Activated CD8-positive, alpha-beta memory T cell treated with anti-CD3 and anti-CD28 coated beads, Interleukin-2, amount 50 U/mL, for 4 hours (primary cell): ENCODE measurements at places on chromosomes 6 and 20.

DNA sequence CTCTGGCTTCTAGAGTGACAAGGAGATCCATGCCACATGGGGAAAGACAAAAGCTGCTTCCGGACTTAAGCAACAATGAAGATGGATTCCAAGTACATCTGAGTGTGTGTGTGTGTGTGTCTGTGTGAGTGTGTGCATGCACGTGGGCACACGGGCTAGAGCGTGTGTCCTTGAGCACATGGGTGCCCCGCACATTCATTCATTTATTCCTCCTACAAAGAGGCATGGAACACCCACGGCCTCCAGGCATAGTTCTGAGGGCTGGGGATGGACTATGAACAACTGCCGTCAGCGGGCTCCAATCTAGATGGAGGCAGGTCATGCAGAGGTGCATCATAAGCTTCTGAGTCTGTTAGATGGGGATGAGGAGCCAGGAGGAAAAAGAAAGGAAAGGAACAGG, 49.1 kb downstream of the GRM4 start:
- DNase-seq: no peak

- no peak for DNase-seq
Measured at GRCh38 chr6:111162504-111162903, 75.2 kb downstream of the SLC16A10 start.

DNA sequence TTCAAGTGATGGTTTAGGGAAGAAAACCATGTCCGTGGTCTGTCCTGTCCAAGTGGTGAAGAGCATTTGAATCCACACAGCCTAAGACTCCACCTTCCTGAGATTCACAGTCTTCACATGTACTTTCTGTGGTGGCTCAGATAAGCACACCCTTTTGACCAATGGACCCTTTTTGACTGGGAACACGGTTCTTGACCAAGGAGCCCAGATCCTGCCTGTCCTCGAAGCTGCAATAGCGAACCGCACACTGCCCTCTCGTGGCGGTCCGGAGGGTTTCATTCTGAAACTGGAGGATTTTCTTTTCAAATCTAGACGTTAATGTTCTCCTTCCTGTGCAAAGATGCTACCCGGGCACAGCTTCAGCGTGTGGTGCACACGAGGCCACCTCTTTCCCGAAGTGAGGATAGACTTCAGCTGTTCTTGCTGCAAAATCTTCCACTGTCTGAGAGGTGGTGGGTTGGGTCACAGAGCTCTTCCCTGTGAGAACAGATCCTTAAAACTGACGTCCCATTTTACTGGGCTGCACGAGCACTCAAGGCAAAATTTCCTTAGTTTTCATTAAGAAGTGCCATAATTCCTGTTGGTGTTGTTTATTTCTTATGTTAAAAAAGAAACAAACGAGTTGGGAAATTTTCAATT, 90.5 kb downstream of the SYNJ2 start:
- peak; percentile 71 for DNase-seq

- no peak for DNase-seq
Measured at GRCh38 chr20:564192-564591, 20.6 kb upstream of the CSNK2A1 start.

GRCh38 chr6:101585501-101585900, 192.0 kb downstream of the GRIK2 start:
- DNase-seq: no peak

- DNase-seq: no peak
Measured at GRCh38 chr20:22080985-22081384, 375.5 kb downstream of the PAX1 start.

DNA sequence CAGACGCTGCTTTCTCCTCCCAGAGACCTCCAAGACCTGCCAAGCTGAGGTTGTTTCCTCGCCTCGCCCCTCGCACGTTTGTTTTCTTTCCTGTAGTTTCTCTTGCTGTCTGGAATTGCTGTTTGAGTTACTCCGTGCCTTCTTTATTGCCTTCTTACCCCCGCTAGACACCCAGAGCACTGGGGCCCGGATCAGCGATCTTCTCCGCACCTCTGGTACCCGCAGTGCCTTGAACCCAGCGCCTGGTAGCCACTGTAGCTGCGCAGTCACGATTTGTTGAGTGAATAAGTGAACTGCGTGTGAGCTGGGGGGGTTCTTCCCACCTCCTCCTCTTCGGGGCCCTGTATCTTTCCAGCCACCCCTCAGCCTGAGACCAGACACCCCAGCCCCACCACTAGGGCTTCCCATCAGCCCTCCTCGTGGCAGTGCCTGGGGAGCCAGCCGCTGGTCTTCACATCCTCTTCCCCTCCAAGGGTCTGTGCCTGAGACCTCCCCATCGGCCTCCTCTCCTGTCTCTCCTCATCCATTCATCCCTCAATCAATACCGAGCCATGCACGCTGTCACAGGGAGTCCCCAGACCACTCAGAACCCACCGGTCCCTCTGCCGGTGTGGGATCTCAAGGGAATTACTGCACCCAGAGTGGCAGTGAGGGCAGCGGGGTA, 849 bp upstream of the BMP7 start:
- DNase-seq: no peak

- DNase-seq: no peak
Measured at GRCh38 chr6:16793828-16794412, 32.7 kb upstream of the ATXN1 start.

DNA sequence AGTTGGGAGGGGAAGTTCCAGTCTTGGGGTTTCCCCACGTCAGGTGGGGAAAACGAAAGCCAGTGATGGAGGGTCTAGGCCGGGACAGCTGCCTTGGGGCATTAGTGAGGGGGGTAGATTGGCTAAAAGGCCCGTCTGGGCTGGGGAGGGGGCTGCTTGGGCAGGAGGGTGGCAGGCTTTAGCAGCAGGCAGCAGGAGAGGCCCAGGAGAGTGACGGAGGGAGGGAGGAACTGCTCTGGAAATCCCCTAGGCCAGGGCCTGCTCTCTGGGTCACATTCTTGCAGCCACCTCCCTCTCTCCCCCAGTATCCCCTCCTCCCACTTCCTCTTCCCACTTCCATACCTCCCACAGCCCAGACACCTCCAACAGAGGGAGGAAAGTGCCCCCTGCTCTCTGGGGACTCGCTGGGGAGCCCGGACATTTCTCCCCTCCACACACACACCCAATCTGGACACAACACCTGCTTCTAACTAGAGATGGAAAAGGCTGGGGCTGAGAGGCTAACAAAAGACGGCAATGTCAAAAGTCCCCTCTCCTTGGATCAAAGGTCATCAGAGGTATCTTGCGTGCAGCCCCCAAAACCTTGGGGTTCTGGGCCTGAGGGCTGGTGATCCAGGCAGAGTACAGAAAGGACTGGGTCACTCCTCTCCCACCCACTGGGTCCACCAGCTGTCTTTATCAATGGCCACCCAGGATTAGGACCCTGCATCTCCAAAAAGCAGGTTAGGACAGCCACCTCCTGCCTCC, 1.8 kb downstream of the NFKBIE start:
- DNase-seq: no peak

- DNase-seq: no peak
Measured at GRCh38 chr20:44030394-44030793, 115.7 kb downstream of the TOX2 start.

- no peak for DNase-seq
Measured at GRCh38 chr6:114218437-114219340, 124.1 kb downstream of the HS3ST5 start.

GRCh38 chr6:52475307-52475706, 55.2 kb downstream of the EFHC1 start:
- no peak for DNase-seq

DNA sequence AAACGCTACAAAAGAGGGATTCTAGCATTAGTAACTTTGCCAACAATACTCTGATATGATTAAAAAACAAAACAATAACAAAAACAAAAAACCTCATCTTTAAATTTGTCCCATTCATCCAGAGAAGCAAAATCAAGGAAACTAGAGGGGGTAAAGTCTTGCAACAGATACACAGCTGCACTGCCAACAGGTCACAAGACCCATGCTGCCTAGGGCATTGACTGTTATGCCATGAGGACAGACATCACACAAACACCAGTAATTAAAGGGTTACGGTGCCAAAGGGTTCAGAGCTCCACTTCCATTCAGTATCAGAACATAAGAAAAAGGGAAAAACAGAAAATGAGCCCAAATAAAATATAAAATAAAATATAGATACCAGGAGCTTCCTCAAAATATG, 1.6 kb downstream of the TBC1D20 start:
- DNase-seq: no peak

GRCh38 chr20:11136691-11137090, 462.9 kb upstream of the JAG1 start:
- no peak for DNase-seq

GRCh38 chr20:36238760-36239159, 2.5 kb downstream of the AAR2 start:
- no peak for DNase-seq

- DNase-seq: no peak
Measured at GRCh38 chr20:32440069-32440757, 82.1 kb downstream of the ASXL1 start.

GRCh38 chr6:36329798-36330291, 6.8 kb downstream of the BNIP5 start:
- no peak for DNase-seq

DNA sequence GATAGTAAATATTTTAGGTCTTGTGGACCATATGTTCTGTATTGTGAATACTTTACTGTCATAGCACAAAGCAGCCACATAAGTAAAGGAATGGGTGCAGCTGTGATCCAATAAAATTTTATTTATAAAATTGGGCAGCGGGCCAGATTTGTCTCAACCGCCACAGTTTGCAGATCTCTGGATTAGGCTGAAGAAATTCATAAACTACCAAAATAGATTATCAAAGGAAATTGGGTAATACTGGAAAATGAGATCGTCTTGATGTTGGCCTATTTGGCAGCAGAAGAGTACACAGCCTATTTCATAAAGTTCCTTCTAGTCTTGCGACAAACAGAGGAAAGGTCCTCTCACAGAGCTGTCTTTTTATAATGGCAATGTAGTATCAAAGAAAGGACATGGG, 69.8 kb downstream of the DZANK1 start:
- DNase-seq: no peak

DNA sequence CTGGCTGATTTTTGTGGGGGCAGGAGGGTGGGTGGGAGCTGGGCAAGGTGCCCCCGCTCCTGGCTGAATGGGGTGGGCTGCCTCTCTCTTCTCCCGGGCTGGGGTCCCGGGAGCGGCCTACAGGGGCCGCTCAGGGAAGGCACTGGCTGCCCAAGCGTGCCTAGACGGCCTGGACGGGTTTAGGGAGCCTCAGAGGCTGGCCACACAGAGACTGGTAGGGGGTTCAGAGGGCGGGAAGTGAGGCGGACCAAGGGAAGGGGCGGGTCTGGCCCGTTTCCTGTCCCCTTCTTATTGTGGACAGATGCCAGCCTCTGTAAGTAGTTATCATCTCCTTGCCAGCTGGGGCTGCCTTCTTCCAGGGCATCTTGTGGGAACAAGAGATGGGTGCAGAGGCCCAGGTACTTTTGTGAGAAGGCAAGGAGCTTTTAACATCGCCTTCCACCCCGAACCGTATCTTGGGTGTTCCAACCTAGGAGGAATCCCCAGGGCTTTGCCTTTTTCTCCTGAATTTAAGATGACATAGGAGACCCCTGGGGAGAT, 437 bp downstream of the CD40 start:
- no peak for DNase-seq

DNA sequence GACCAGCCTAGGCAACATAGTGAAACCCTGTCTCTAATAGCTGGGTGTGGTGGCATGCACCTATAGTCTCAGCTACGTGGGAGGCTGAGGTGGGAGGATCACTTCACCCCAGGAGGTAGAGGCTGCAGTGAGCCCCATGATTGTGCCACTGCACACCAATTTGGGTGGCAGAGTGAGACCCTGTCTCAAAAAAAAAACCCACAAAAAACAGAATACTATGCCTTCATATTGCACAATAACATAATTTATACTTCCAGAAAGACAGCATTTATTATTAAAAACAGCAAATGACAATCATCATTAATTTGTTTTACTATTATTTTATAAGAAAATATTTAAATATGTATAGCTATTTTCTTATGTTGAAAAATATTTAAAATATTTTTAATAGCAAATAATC, 30.0 kb upstream of the CARMIL1 start:
- DNase-seq: no peak

DNA sequence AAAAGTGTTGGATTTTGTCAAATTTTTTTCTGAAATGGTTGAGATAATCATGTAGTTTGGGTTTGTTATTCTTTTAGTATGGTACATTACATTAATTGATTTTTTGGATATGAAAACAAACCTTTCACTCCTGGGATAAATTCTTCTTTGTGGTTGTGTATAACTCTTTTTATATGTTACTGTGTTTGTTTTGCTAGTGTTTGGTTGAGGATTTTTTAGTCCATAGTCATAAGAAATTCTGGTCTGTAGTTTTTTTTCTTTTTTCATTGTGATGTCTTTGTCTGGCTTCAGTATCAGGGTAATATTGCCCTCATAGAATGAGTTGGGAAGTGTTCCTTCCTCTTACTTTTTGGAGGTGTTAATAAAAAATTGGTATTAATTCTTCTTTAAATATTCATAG, 122.2 kb upstream of the ATXN1 start:
- no peak for DNase-seq

GRCh38 chr6:21360336-21360735, 233.2 kb upstream of the SOX4 start:
- no peak for DNase-seq

- DNase-seq: no peak
Measured at GRCh38 chr6:36685926-36686667, 7.6 kb downstream of the CDKN1A start.

DNA sequence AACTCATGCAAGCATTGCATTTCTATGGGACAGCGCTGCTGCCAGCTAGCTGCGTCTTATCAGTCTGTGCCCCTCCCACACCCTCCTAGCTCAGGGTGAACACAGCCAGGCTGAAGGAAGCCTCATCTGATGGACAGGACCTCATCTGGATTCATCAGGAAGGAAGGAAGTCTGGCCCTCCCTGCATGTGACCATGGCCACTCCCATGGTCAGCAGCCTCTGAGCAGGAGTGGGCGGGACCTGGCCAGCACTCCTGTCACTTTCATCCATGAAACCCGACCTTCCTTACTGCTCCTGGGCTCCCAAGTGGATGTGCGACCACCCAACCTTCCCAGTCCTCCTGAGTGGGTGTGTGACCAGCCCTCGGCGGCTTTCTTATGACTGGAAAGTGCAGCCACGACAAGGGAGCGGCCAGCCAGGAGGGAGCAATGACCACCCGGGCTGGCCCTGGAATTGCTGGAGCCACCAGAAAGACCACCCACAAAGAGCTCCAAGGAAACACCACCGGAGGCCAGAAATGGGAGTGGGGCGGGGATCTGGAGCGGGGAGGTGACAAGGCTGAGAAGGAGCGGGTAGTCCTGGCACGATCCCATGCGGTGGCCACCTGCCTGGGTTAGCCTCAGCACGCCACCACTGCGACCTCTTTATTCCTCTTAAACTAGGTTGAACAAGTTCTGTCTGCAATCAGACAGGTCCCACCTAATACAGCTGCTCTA, 241.2 kb downstream of the TTLL2 start:
- DNase-seq: no peak

- no peak for DNase-seq
Measured at GRCh38 chr20:45344168-45344860, 3.9 kb downstream of the SDC4 start.

DNA sequence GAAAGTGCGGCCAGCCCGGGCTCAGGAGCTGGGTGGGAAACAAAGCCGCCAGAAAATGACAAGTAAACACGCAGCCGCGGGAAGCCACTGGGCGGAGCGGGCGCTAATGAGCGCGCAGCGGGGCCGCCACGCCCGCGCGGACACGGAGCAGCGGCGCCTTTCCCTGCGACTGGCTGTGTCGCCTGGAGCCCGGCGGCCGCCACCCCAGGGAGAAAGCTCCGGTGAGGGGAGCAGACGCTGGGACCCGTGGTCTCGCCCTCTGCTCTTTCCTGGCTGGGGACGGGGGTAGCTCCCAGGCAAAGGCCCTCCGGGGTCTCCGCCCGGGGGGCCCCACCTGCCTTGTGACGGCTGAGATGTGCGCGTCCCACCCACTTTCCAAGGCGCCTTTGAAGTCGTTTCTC, 54.9 kb downstream of the PRR18 start:
- no peak for DNase-seq
